ENCODE measurements at places on chromosomes 4 and X. TPM values are rescaled to one million over a fixed set of nuclear protein-coding genes. Genes with fewer than 3 reads are reported as not detected.

The ARX gene
- not detected for total RNA-seq

The ZNF157 gene
- under 0.01 TPM for total RNA-seq

The ENAM gene
- total RNA-seq: not detected

The CYSLTR1 gene
- total RNA-seq: under 0.01 TPM

The CXCL6 gene
- not detected for total RNA-seq

DNA sequence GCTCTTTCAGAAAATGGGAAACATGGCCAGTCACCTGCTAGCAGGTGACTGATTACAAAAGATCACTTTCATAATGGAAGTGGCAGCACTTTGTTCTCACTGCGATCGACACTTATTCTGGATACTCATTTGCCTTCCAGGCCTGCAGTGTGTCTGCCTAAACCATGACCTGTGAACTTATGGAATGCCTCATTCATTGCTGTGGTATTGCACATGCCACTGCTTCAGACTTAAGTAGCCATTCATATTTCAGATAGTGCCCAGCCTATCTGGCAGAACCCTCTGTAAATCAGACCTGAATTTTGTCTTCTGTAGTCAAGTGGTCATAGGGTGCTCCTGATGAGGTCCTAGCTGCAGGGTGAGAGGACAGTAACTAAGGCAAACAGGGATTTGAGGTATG lies 23.3 kb upstream of the MGST2 start:
- DNase-seq: peak; percentile 50

GRCh38 chr4:158644760-158645159 lies 26.9 kb downstream of the C4orf46 start:
- DNase-seq: peak; percentile 6

- no peak for DNase-seq
Measured at GRCh38 chrX:119726900-119727555, 31.4 kb upstream of the SOWAHD start.

GRCh38 chr4:139768896-139769295 lies 103.3 kb downstream of the MGST2 start:
- DNase-seq: no peak

- no peak for DNase-seq
Measured at GRCh38 chrX:125998432-125998831, 167.7 kb downstream of the DCAF12L2 start.

DNA sequence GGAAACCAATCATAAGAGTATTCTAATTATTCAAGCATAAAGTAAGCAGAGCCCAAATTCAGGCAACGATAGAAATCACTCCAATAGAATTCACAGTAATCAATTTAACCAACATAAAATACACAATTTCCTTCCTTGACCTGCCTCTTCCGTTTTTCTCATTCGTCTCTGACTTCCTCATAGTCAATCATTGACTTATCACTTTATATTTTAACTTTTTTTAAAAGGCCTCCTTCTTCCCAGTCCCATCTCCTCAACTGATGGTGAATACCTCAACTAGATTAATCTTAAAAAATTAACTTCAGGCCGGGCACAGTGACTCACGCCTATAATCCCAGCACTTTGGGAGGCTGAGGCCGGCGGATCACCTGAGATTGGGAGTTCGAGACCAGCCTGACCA lies 13.3 kb downstream of the CNOT6L start:
- no peak for DNase-seq

GRCh38 chr4:52750819-52751486 lies at the start of gene ERVMER34-1:
TSS of gene ERVMER34-1 (minus strand) at chr4:52751425. CDS start at chr4:52745520, 5,905 bp downstream.
- DNase-seq: peak; percentile 54

- DNase-seq: no peak
Measured at GRCh38 chr4:161133586-161134276, 1030.1 kb downstream of the FSTL5 start.

- DNase-seq: no peak
Measured at GRCh38 chrX:24426921-24427746, 38.0 kb upstream of the PDK3 start.

DNA sequence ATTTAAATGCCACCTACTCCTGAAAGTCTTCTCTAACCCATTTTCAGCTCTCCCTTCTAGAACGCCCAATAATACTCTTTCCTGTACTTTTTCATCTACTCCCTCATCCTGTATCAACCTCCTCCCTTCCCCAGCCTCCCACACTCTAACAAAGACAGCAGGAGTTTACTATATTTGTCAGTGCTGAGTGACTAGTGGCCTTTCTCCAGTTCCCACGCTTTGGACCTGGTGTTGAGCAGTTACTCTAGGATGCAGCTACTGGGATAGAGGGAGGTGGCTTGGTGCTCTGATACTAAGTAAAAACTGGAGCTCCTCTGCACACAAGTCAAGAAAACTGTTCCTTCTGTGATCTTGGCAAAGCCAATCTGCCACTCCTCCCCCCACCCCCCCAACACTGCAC lies 36.1 kb upstream of the KLHL13 start:
- no peak for DNase-seq

DNA sequence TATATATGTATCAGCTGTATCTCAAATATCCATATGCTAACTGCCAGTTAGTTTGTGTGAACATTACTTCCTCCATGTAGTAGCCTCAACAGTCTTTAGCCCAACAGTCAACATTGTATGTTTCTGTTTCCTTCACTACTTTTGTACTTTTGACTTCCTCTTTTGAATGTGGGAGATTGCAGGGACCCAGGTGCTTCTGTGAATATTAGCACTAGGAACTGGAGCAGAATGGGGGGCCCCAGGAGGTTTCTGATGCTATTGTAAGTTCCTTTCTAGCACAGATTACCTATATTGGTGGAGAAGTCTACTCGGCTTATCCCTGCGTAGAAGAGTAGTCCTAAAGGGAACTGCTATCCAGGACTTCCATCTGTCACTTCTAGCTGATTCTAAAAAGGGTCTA lies 2.3 kb downstream of the PLAC8 start:
- DNase-seq: no peak

DNA sequence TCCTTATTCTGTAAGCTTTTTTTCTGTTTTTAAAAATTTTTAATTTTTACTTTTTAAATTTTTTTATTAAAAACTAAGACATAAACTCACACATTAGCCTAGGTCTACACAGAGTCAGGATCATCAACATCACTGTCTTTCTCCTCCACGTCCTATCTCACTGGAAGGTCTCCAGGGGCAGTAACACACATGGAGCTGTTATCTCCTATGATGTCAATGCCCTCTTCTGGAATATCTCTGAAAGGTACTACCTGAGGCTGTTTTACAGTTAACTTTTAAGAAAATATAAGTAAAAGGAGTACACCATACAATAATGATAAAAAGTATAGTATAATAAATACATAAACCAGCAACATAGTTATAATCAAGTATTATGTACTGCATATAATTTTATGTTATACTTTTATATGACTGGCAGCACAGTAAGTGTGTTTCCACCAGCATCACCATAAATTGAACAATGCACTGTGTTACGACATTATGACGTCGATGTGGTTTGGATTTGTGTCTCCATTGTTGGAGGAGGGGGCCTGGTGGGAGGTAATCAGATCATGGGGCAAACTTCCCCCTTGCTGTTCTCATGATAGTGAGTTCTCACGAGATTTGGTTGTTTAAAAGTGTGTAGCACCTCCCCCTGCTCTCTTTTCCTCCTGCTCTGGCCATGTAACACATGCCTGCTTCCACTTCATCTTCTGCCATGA lies 21.3 kb downstream of the IL15 start:
- no peak for DNase-seq

- peak; percentile 15 for DNase-seq
Measured at GRCh38 chr4:17165286-17165685, 266.8 kb upstream of the LDB2 start.

DNA sequence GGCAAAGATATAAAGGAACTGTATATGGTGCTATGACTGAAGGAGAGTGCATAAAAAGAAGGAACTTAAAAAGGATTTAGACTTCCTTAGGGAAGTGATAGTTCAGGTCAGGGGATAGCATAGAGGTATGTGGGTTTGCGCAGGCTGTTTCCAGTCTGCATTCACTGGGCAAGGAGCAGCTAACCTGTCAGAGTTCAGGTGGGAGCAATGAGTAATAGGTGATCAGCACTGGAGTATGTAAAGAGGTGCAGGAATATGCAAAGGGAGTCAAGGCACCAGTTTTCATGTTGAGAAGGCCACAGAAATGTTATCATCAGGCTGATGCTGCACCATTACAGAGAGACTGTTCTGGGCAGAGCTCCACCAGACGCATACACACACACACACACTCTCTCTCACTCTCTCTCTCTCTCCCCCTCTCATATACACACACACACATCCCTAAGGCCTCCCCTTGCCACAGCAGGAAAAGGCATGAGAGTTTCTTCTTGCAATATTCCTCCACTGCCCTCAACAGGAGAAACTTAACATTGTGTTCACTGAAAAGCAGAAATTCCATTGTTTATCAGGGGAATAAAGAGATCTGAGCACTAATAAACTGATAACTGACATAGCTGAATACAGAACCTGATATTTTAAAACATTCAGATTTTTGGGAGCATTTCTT lies 256.4 kb upstream of the GRID2 start:
- no peak for DNase-seq

DNA sequence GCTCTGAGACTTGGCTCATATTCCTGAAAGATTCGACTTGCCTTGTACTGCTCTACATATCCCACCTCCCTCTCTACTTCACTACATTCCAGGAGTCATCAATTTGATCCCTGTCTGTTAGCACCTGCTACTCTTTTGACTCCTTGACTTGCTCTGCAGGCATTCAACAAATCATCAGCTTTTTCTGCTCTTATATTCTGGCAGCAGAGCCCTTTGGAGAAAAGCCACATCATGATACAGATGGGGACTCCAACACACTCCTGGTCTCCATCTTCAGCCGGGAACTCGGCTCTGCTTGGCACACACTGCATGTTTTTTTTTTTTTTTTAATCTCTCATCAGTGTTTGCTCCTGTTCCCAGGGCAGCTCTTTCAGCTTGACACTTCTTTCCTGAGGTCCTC lies 293.2 kb upstream of the LCORL start:
- no peak for DNase-seq

DNA sequence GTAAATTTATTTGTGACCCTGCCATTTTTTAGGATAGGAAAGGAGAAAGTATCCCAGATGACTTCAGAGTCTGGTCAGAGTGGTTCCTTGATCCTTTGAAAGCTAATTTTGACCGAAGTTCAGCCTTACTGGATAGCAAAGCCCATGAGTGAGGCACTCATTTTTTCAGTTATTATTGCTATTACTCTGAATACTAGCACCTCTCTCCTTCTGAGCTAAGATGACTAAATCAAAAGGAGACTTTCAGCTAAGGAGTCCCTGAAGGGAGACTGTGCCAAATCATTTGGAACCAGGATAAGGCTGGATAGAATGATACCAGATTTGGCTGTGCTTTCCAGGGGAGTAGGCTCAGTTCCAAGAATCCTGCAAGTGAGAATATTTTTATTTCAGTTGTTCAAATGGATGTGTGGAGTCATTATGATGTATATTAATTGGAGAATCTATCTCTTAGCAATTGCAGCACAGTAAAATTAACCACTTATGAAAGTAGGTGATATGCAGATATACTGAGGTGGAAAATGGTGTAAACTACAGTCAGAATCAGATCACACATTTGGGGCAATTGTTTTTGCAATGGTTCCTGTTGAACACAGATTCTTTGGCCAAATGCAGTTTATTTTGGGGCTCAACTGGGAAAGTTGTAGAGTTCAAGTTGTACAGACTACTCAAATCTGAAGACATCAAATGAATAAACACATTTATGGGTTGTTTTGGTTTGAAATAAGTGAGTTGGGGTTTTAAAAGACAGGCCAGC lies 1.2 kb downstream of the P2RY10 start:
- no peak for DNase-seq

DNA sequence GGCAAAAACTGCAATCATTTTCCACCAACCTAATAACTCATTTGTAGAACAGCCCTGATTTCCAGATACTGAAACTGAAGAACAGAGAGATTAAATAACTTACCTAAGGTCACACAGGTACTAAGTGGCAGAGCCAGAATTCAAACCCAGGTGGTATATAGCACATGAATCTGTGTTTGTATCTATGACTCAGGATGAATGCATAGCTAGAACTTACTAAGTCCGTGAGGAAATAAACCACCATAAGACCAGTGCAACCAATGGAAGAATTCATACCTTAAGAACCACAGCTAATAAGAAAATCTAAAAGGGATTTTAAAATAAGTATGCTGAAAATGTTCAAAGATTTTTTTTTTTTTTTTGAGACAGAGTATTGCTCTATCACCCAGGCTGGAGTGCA lies 1.5 kb upstream of the PLAC1 start:
- DNase-seq: no peak

- no peak for DNase-seq
Measured at GRCh38 chr4:43732829-43733426, 715.7 kb downstream of the KCTD8 start.

DNA sequence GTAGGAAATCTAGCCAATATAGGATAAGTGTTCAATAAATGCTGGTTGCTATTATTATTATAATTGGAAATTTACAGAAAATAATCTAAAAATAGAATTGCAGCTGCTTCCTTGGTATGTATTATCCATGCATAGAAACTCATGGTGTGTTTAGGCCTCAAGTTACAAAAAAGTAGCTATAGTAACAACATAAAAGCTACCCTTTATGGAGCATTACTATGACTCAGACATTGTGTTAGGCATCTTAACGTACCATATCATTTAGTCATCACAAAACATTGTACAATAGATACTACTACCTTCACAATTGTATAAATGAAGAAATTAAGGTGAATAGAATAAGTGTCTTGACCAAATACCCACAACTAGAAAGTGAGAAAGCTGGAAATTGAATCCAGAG lies 126.9 kb upstream of the NRK start:
- no peak for DNase-seq

- DNase-seq: peak; percentile 83
Measured at GRCh38 chr4:86891762-86892635, at the start of gene C4orf36. TSS of gene C4orf36 (minus strand) at chr4:86892422. CDS start at chr4:86891520, 902 bp downstream.

Data from osteoblast (primary cell).